Stimulated activated CD8-positive, alpha-beta memory T cell treated with anti-CD3 and anti-CD28 coated beads, Interleukin-7, amount 100 ng/mL, for 1 hour (primary cell): ENCODE measurements at places on chromosomes 2 and 18.

GRCh38 chr18:44594799-44595467 lies 85.8 kb upstream of the SETBP1 start:
- no peak for DNase-seq

GRCh38 chr2:121634354-121635307 lies 14.6 kb downstream of the CLASP1 start:
- no peak for DNase-seq

GRCh38 chr2:219465659-219466561 lies 31.3 kb downstream of the SPEG start:
- DNase-seq, result no peak

- no peak for DNase-seq
These were observed 88.4 kb downstream of the SEMA4F start for GRCh38 chr2:74742471-74742870.

GRCh38 chr2:74558284-74559230 lies 4.0 kb downstream of the DOK1 start:
- no peak for DNase-seq

DNA sequence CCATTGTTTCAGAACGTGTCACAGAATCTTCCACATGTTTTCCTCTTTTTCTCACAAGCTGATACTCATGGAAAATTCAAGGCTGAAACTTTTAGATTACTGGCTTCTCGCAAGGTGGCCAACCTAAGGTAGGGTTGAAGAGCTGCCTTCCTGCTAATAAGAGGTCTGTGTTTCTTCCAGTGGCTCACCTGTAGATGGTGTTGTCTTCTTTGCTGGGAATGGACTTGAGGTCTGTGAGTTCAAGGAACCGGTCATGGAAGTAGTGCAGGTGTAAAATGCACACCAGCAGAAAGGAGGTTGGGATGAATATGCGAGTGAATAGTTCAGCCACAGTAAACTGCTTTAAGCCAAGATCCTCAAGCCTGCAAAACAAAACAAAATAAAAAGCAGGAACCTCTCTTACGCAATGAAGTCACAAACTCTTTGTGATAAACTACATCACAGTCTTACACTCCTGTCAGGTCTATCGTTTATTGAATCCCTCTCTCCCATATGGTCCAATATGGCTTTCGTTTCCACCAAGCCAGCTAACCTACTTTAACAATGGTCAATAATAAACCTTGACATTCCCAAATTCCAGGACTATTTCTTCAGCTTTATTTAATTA lies 258.9 kb downstream of the NAPG start:
- DNase-seq, result no peak

DNA sequence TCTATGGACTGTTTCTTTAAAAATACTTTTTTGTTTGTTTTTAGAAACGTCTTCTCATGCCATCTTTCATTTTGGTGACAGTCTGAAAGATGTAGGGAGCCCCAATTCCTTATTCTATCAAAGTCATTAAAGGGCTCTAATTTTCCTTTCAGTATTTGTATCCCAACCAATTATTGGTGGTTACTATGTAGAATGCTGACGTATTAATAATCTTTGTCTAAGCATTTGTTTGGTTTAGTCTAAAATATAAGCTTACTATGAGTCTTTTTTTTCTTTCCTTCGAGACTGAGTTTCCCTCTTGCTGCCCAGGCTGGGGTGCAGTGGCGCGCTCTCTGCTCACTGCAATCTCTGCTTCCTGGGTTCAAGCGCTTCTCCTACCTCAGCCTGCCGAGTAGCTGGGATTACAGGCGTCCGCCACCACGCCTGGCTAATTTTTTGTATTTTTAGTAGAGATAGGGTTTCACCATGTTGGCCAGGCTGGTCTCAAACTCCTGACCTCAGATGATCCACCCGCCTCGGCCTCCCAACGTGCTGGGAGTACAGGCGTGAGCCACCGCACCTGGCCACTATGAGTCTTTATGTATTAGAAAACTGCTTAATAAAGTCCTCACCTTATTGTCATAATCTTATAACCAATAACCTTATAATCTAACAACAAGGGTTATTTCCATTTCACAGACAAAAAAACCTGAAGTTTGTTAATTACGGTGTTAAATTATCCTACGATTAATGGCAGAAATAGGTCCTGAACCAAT lies 849 bp upstream of the VRK2 start:
- no peak for DNase-seq

- no peak for DNase-seq
These were observed 279.9 kb upstream of the NCKAP5 start for GRCh38 chr2:133848111-133848649.

DNA sequence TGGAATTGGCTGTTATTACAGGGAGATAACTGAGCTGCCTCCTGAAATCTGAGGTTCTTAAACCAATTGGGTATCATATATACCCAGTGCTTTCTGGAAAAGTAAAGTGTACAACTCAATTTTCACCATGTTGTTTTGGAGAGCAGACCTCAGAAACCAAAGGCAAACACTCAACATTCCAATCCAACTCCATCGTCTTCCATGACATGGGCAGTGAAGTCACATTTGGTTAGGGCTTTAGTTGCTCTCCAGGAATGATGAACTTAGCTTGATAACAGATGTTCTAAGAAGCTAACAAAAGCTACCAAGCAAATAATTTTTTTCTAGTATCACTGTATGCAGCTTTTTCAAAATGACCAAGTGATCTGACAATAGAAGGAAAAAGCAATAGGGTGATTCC lies 107.0 kb upstream of the SLC35G4 start:
- DNase-seq, result no peak

DNA sequence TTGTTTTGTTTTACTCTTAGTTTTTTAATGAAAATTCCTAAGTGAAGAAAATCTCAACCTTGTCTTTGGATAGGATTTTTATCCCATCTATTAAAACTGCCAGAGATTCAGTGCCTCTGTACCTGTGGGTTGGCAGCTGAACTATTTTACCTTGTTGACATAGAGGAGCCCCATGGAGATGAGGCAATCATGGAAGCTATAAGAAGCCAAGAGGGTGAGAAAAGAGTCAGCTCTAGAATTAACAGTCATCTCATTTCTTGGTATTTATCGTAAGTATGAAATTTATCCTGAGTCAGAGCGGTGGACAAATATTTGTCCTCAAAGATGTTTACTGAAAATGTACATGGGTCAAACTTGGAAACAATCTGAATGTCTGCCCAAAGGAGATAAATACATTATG lies 35.8 kb upstream of the PGAP1 start:
- DNase-seq, result no peak

DNA sequence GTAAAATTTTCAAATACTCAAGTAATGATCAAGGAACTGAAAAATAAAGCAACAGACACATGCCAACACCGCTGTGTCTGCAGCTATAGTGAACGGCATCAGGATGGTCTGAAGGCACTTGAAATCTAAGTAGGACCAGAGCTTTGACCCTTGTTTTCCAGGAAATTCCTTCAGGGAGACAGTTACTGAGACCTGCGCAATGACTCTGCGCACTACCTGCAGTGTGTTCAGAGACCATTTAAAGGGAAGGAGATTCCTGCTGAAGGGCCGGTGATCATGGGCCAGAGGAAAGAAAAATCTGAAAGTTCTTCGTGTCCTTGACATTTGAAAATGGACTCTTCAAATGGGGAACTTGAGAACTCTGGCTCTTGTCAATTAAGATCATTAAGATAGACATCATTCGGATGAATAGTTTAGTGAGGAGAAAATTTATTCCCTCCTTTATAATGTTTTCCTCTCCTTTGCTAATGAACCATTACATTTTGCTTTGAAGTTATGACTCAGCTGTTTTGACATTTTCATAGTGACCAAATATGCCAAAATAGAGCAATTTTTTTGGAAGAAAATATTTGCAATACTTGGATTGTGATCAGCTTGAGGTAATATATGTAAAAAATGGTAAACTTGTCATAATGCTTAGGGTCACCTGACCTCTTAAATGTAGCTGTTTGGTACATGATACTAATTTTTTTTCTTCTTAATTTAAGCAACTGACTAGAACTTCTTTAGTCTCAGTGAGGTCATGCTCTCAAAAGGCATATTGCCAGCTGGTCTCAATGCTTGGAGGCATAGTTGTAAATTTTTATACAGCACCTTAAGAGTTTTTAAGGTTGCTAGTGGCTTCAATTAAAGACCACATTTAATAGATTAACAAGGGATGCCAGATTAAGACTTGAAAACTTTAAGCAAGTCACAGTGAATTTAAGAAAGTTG lies 329.3 kb downstream of the ARHGAP15 start:
- no peak for DNase-seq

- no peak for DNase-seq
These were observed 251.3 kb downstream of the PARD3B start for GRCh38 chr2:204796581-204796980.

GRCh38 chr18:36446059-36446458 lies 148.5 kb downstream of the FHOD3 start:
- no peak for DNase-seq

- no peak for DNase-seq
These were observed 180.5 kb downstream of the AGPS start for GRCh38 chr2:177573120-177573519.

DNA sequence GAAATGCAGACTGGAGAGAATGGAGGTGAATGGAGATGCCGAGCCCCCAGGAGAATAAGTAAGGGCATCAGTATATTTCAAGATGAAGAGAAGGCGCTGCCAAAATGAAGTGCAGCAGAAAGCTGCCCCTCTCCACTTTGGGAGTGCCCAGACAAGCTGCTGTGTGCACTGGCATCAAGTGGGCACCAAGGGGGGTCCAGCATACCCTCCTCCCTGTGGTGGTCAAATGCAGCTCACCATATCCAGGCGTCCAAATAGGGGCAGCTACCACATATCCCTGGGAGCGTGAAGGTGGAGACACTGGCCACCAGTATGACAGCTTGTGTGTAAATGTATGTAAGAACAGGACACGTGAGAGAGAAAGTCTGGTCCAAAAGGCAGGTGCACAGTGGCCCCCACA lies 236.6 kb downstream of the KLHL29 start:
- no peak for DNase-seq

DNA sequence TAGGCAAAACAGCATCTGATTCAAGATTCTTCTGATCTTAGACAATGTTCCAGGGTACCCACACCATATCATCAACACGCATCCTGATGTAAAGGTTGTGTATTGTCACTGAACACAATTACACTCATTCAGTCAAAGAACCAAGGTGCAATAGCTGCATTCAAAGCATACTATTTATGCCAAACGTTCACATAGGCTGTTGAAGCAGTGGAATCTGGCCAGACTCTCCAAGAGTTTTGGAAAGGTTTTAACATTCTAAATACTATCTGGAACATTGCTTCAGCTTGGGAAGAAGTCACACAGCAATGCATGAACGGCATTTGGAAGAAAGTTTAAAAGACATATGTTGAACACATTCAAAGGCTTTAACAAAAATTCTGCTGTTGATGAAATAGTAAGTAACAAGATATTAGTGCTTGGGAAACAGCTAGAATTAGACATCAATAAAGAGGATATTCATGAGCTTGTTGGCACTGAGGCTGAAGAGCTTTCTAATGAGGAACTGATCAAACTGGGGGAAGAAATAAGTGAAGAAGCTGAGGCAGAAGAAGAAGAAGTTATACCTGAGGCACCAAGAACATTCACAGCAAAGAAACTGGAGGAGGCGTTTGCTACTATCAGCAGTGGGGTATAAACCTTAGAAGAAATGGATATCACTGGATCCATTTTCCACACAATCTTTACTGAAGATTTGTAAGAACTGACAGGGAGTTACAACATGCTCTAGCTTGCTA lies 47.6 kb upstream of the MSH6 start:
- DNase-seq, result no peak

DNA sequence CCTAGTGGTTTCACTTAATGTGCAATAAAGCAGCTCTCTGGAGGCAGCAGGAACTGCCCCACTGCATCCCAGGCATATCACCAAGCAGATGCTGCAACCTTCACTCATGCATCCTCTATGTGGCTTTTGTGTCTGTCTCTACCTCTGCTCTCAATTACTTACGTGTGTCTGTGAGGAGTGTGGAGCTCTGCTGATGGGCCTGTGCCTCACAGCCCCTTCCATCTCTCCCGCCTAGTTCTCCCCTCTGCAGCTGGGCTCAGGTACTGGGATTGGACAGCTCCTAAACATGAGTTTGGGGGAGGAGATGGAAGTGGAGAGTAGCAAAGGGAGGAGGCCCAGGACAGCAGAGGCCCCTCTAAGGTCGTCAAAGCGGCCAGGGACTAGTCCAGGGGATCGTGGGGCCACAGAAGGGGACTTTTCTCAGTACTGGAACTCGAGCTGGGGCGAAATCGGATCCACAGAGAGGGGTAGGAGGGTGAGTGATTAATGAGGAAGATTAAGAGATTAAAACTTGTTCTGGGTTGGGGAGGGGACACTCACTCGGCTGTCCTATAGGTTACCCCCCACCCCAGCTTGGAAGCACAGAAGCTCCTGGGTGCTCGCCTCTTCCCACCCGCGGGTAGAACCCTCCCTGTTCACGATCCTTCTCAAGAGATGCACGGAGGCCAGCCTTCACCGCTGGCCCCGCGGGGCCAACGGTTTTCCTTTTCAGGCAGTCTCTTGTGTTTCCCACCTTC lies 2.1 kb upstream of the LBX2 start:
- DNase-seq, result no peak

- no peak for DNase-seq
These were observed 54.9 kb downstream of the VRK2 start for GRCh38 chr2:58101500-58101899.

GRCh38 chr2:153626676-153627075 lies 148.1 kb upstream of the RPRM start:
- no peak for DNase-seq

GRCh38 chr2:148565272-148565894 lies 79.2 kb upstream of the EPC2 start:
- no peak for DNase-seq

- DNase-seq, result no peak
These were observed 23.2 kb upstream of the STPG4 start for GRCh38 chr2:47178341-47178740.

GRCh38 chr2:48312126-48312525 lies 217.8 kb upstream of the STON1 start:
- DNase-seq, result no peak

GRCh38 chr2:20137131-20137571 lies 85.7 kb upstream of the LAPTM4A start:
- no peak for DNase-seq

DNA sequence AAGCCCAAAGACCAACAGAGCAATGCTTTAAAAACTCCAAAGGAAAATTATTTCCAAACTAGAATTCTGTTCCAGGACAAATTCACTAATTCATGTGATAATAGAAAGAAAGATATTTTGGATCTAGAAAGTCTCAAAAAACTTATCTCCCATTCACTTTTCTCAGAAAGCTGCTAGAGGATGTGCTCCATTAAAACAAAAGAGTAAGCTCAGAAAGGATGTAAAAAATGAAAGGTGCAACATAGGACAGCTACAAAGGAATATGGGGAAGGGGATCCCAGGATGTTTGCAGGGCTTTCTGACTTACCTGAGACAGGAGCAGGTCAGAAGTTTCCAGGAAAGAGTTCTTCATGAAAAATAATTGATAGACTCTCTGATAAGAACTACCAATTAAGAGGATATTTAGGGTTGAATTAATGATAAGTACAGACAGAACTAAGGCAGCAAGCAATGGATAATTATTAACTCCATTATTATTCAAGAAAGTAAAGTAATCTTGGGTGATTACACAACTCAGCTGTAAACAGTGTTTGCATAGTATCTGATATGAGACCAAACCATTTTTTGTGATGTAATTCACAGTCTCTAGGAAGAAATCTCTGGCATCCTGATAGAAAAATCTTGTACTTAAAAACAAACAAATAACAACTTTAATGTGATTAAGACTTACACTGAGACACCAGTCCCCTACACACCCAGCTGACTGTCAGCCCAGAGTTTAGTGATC lies 20.9 kb downstream of the LYG1 start:
- no peak for DNase-seq
